ENCODE measurements at places on chromosomes 2 and 18. TPM values are rescaled to one million over a fixed set of nuclear protein-coding genes. Genes with fewer than 3 reads are reported as not detected.

- no peak overlapping the region for H3K27ac ChIP-seq
- peaks cover 25% of the 10 kb centered on the region for H3K4me1 ChIP-seq
- no peak overlapping the region for H3K4me3 ChIP-seq
- no peaks in the 10 kb centered on the region for H3K27me3 ChIP-seq
- no peaks in the 10 kb centered on the region for H3K36me3 ChIP-seq
Measured at GRCh38 chr18:58603375-58604067, 25.4 kb downstream of the ALPK2 start.

DNA sequence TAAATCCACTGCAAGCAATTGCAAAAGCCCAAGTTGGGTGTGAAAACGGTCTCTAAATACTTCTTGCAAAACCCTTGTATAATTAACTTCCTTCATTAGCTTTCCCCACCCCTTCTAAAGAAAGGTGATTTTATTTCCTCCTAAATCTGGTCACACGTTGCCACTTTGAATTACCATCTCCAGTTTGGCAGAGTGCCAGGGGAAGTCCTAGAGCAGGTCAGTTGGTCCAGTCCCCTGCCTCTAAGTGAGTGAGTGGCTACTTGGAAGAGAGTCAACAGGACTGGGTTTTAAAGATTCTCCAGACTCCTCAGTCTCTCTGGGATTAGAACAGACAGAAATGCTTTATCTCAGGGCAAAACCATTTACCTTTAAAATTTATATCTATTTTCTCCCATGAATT lies 18.7 kb upstream of the LYPD6B start:
- no peak for DNase-seq
- no peak overlapping the region for H3K4me3 ChIP-seq
- H3K27ac ChIP-seq: no peak overlapping the region
- no peaks in the 10 kb centered on the region for H3K4me1 ChIP-seq

ACTR1B gene
- total RNA-seq: 80.6 TPM

DNA sequence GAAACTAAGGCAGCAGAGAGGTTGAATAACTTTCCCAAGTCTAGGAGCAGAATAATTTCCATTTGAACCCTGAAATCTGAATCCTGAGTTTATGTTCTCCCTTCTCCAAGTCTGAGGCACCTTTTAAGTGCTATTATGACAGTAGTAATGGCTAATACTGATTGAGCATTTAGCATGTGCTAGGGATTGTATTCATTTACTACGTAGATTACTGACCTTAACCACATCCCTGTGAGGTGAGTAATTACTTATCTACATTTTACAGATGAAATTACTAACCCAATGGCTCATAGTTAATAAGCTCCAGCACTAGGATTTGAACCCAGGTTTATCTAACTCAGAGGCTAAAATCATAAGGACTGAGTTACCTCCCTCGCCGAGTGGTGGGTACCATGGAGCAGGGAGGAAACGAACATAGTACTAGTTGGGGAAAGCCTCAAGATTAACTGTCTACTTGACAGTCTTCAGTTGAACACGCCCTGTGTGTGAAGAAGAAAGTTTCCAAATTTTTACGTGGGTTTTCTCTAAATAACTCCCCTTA lies 93.0 kb downstream of the MAPRE2 start:
- DNase-seq: no peak
- no peaks in the 10 kb centered on the region for H3K4me1 ChIP-seq
- H3K36me3 ChIP-seq: peaks cover 32% of the 10 kb centered on the region
- H3K4me3 ChIP-seq: no peak overlapping the region
- no peak overlapping the region for H3K27ac ChIP-seq
- H3K27me3 ChIP-seq: no peaks in the 10 kb centered on the region

All from CD8-positive, alpha-beta memory T cell (primary cell).